ENCODE measurements at places on chromosomes 5 and 9.

DNA sequence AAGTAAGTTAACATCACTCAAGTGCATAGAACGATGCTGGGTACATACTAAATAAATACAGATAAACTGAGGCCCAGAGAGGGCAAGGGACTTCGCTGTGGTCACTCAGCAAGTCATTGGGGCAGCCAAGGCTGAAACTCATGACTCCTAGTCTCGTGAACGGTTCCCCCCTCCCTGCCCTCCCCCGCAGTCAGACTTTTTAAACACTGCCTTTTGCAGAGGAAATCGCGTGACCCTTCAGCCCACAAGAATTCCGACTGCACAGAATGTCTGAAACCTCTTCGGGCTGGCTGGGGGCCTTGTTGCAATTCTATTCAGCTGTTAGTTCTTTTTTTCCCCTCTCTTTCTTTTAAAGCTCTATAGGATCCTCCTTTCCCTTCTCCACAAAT, 28.1 kb downstream of the NEK6 start:
- DNase-seq = no peak

DNA sequence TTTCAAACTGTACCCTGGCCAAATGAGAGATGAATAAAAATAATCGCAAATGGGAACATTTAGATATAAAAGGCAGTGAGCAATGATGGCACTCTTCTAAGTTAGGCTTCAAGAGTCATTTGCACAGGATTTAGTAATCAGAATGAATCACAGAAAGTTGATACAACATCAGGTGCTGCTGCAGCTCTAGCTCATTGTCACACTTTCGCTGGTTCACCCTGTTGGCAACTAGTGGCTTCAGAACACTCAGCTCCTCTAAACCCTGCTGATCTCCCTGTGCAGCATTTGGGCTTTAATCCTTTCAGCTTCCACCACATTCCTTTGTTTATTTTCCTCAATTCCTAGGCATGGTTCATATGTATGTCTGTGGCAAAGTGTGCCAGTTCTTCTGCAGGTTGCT, 2071.2 kb upstream of the CDH6 start:
- DNase-seq = no peak

- DNase-seq = no peak
Measured at GRCh38 chr5:40652441-40653220, 27.1 kb upstream of the PTGER4 start.

GRCh38 chr5:35694481-35694880, 76.8 kb downstream of the SPEF2 start:
- DNase-seq = no peak

DNA sequence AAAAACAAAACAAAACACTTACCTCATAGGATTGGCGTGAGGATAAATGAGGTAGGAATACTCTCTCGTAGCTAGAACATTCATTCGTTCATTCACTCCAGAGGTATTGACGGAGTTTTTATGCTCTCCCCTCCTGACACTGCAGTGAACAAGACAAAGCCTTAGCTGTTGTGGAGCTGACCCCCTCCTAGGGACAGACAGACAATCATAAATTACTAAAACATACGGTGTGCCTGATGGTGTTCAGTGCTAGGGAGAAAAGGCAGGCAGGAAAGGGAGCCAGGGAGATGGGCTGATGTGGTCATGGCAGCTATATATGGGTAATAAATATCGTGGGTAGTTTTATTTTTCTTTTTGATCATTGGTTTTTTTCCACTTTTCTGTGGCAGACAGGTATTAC, 5.7 kb upstream of the BRD3 start:
- DNase-seq = no peak

DNA sequence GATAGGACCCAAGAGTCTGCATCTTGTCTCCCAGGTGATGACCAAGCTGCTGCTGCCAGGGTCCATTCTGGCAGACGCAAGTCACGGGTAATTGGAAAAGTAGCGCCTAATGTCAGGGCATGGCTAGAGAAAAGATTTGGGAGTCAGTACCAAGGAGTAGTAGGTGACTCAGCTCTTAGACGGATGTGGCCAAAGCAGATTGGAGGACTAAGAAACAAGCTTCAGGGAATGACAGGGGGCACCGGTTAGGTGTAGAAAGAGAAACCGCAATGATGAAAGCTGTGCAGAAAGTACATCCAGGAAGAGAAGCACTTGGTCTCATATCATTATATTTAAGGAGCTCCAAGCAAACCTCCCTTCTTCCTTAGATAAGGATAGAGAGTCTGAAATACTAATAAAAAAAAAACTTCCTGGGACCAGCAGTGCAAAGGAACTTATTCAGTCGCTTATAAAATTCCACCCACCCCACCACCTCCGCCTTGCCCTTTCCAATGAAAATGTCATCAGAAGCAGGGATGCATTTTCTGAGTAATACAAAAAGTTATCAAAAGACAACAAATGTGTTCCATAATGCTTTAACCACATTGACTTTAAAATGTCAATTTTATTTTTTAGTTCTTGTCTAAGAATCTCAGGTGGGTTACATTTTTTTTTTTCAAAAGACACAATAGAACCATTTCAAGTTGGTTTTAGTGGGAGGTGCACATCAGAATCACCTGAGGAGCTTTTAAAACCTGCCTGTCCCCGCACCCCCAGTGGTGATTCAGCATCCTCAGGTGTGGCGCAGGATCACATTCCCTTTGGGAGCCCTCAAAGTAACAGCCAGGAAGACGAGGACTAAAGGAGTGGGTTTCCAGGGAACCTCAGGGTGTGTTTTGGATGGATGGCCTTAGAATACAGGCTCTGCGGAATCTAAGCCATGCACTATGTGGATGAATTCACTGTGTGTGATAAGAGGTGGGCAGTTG, 31.2 kb downstream of the PTPN3 start:
- DNase-seq = no peak

- DNase-seq = no peak
Measured at GRCh38 chr9:130073373-130073772, 19.7 kb downstream of the GPR107 start.

DNA sequence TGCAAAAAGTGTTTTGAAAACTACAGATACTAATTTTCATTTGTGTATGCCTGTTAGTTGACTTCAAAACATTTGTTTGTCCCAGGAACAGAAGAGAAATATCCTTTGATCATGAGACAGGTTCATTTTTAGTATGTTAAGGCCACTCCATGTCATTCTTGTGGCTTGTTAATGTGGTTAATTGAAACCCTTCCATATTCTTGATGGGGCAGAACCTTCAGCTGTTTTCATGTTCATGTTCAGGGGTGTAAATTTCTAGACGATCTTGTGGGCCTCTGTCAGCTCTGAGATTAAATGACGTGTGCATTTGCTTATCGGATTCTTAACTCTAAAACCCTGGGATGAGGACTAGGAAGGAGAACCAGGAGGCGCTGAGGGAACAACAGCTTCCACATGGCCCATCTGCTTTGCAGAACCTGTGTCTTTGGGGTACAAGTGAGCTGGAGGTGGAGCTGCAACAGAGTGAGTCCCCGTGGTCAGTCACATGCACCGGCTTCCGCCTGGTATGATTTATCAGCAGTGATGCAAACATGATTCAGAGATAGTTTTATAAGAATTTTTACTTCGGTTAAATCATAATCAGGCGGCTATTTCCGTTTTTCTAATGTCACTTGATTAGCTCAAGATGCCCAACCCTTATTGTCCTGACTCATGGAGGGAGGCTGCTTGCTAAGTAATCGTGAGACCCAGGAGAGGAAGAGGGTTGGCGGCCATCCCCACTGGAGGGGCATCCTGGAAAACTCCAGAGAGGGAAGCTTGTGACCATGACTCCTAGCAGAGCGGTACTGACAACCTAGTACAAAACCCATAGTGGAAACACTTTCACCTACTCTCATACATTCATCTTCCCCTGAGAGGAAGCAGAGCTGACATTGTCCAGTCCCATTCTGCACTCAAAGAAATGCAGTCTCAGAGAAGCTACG, 138.4 kb downstream of the C9orf152 start:
- no peak for DNase-seq

GRCh38 chr9:107809871-107810460, 320.4 kb upstream of the KLF4 start:
- DNase-seq = no peak

- no peak for DNase-seq
Measured at GRCh38 chr5:54742417-54742891, 224.9 kb downstream of the SNX18 start.

GRCh38 chr5:177096162-177097015, 9.7 kb downstream of the FGFR4 start:
- no peak for DNase-seq
